Urothelium cell line (cell line): ENCODE measurements at places on chromosomes 2 and 18.
A peak's percentile ranks its signal among the peaks of the same experiment; 100 is the strongest.

- no peak for DNase-seq
Observed at GRCh38 chr2:122469147-122469546, 713.7 kb downstream of the TSN start.

DNA sequence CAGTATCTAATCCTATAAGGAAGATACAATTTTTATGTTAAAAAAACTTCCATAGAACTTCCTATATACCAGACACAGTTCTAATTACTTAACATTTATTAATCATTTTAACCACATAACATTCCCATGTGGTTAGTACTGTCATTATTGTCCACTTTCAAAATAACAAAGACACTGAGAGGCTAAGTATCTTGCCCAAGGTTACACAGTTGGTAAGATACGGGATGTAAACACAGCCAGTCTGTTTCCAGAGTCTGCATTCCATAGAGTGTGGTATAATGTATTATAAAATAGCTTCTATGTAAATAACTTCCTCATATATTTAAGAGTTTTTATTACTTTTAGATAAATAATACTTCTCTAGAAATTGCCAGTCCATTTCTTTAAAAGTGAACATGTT, 383.3 kb upstream of the ETAA1 start:
- DNase-seq = no peak

- DNase-seq = no peak
Observed at GRCh38 chr2:210496512-210496911, 20.0 kb upstream of the LANCL1 start.

GRCh38 chr2:188601391-188601790, 309.7 kb downstream of the GULP1 start:
- no peak for DNase-seq

- DNase-seq = no peak
Observed at GRCh38 chr2:242017086-242017485, 147.6 kb downstream of the RTP5 start.

DNA sequence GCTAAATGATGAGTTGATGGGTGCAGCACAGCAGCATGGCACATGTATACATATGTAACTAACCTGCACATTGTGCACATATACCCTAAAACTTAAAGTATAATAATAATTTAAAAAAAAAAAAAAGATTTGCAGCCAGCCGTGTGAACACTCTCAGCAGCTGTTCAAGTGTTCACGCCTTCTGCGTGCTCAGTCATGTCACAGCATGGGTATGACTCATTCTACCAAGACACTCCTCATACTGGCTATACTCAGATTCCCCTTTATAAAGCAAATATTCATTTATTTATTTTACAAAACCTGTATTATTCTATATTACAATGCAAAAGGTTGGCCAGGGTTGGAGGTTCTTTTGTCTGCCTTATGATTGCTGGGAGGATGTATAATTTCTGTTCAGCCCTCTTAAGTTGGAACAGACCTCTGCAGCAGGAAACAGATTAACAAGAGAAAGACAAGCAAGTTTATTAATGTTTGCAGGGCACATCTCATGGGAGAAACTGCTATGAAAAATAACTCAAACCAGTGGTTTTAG, 1230.6 kb upstream of the CHAC2 start:
- DNase-seq = no peak

DNA sequence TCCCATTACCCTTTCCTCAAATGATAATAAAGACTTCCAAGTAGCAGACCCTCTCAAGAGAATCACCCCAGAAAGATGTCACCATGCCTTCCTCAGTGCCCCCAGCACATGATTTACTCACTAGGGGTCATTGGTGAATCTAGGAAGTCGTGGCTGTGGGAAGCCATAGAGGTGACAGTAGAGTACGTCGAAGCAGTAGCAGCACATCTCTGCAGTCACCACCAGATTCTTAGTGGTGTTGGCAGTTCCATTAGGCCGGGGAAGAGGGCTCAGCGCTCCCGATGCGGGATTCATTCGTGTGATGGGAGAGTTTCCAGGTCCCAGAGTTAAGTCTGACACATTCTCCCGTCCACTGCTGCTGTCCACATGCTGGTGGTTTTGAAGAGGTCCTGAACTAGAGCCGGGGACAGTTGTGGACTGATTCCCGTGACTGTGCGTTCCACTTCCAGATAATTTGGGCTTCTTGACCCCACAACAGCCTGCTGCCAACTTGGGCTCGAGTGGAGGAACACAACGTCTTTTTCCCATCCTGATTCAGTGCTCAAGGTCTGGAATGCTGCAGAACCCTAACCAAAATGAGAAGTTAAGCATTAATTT, 12.0 kb downstream of the AMMECR1L start:
- no peak for DNase-seq

DNA sequence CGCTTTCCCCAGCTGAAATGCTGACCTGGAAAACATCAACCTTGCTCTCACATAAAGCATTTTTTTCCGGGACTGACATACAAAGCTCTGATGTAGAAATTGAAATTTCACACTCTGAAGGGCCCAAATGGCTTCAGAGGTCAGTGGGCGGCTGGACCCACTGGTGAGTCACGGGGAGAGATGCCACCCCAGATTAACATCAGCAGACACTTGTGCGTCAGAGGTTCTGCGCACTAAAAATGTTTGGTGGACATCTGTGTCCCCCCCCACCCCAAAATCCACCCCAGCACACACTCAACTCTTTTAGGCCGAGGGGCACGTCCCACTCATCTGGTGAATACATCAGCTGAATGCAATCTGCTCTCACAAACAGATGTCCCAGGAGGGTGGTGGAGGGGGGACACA, 208.9 kb downstream of the ASB1 start:
- no peak for DNase-seq

GRCh38 chr2:39356922-39357639, 80.0 kb downstream of the MAP4K3 start:
- no peak for DNase-seq

DNA sequence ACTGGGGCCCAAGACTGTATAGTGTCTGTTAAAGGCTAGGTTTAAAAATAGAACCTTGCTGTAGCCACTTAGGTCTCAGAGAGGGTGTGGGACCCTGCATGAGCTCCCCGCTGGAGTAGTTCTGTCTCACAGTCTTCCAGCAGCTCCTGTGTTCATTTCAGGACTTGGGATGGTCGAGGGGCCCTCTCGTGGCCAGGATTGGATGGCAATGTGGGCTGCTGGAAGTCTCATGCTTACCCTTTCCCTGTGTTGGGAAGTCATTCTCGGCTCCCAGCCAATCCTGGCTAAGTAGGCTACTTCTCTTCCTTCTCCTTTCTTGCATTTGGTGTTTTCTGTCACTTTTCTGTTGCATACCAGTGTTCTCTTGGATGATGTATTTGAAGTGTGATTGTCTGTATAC, 284.0 kb upstream of the GCFC2 start:
- no peak for DNase-seq

DNA sequence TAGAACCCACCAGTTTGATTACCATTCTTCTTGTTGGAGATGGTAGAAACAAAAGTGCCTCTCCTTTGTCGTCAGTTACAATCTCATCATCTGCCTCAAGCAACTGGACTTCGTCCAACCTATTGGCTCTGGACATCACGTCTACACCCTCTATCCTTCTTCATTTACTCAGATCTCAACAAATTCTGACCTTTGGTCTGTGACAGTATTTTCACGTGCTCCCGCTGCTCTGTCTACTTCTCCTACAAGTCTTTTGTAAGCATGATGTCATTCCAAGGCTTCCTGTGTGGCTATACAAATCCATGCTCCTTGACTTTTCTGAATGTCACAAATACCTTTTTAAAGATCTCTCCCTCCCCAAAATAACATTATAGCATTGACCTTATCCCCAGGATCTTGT, 43.0 kb upstream of the PID1 start:
- no peak for DNase-seq

GRCh38 chr2:17470855-17471641, 47.2 kb downstream of the RAD51AP2 start:
- DNase-seq = peak; percentile 40

- peak; percentile 41 for DNase-seq
Observed at GRCh38 chr2:188291617-188292347, at the start of gene GULP1. Gene GULP1 (plus strand): TSS chr2:188291874. CDS start chr2:188477703, 185,829 bp downstream.

GRCh38 chr2:195498176-195498575, 158.8 kb upstream of the SLC39A10 start:
- DNase-seq = no peak

GRCh38 chr2:200330351-200331060, 24.0 kb downstream of the SPATS2L start:
- no peak for DNase-seq

GRCh38 chr2:217267758-217268157, 407.9 kb upstream of the TNP1 start:
- no peak for DNase-seq

GRCh38 chr2:155256803-155257202, 558.3 kb downstream of the KCNJ3 start:
- no peak for DNase-seq

GRCh38 chr2:109446278-109447131, 167.3 kb downstream of the SEPTIN10 start:
- DNase-seq = no peak

GRCh38 chr18:24268784-24269550, 128.7 kb downstream of the OSBPL1A start:
- no peak for DNase-seq

DNA sequence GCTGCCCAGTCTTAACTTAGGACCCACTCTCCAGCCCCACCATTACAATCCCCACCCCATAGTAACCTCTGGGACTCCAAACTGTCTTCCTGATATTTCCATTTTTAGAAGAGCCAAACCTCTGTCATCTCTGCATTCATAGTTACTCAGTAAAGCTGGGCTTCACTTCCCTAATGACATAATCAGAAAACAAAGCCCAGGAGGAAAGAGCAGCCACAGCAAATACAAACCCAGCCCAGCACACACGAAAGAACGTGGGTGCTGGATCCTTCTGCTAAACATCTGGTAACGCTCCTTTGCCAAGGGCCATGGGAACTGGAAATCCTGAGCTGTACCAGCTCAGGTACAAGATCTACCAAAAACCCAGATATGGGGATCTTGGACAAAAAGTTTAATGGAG, 36.8 kb upstream of the RIOK3 start:
- DNase-seq = no peak

- no peak for DNase-seq
Observed at GRCh38 chr2:217462121-217462520, 540.7 kb downstream of the TNS1 start.

GRCh38 chr2:26940001-26940400, 30.4 kb upstream of the MAPRE3 start:
- no peak for DNase-seq

DNA sequence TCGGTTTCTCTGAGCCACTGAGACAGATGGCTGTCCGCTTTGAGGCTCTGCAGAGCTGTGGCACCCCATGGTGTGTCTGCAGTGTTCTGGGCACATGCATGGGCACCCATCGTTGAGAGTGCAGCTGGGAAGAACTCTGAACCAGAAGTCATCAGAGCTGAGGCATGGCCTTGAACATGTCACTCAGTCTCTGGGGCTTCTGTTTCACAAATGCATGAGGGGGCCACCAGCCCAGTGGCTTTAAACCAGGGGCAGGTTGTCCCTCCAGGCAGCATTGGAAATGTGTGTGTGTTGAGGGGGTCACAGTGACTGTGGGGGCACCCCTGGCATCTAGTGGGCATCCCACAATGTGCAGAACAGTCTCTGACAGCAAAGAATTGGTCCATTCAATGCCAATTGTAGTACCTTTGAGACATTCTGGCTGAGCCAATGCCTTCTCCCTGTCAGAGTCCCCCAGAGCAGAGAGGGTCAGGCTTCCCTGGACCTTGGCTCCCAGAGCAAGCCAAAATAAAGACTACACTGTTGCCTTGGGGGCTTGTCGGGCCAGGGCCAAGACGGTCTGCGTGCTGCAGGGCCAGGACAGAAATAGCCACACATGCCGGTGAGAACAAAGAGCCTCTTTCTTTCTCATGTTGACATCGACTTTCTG, 9.3 kb upstream of the PSMD1 start:
- DNase-seq = no peak

GRCh38 chr2:187264612-187265011, 183.4 kb downstream of the CALCRL start:
- DNase-seq = no peak

- no peak for DNase-seq
Observed at GRCh38 chr2:73982140-73982617, 2.5 kb upstream of the TET3 start.

DNA sequence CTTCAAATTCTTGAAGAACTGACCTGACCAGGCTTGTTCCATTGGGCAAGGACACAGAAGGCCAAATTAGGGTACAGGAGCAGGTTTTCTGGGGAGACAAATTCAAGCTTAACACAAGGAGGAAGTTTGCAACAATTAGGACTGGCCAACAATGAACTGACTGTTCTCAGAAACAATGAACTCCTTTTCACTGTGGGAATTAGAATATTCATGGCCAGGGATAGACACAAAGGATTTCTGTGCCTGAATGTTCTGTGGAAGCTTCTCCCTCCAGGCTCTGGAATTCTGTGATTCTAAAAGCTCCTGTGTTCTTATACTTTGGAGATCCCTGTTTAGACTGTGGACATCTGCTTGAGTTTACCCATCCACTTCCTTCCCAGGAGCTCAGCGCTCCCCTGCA, 15.2 kb downstream of the SMYD1 start:
- no peak for DNase-seq

GRCh38 chr2:75513616-75514170, 47.0 kb downstream of the EVA1A start:
- no peak for DNase-seq

DNA sequence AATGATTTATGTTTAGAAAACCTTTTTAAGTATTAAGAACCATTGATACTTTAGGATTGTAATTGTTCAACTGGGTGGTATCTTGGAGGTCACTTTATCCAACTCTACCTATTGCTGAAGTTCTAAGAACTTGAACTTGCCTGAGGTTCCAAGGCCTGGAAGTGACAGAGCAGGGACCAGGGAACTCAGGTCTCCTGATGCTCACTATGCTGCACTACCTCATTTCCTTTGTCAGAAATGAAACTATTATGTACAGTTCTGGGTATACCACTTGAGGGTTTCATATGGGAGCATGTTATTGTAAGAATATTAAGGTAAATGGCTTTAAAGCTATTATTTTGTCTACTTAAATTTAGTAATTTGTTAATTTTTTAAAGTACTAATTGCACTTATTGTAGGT, 3.0 kb downstream of the MBD5 start:
- DNase-seq = no peak

- no peak for DNase-seq
Observed at GRCh38 chr2:185998562-185999070, 260.0 kb downstream of the FSIP2 start.

- DNase-seq = no peak
Observed at GRCh38 chr2:221553333-221553732, 18.8 kb downstream of the EPHA4 start.

DNA sequence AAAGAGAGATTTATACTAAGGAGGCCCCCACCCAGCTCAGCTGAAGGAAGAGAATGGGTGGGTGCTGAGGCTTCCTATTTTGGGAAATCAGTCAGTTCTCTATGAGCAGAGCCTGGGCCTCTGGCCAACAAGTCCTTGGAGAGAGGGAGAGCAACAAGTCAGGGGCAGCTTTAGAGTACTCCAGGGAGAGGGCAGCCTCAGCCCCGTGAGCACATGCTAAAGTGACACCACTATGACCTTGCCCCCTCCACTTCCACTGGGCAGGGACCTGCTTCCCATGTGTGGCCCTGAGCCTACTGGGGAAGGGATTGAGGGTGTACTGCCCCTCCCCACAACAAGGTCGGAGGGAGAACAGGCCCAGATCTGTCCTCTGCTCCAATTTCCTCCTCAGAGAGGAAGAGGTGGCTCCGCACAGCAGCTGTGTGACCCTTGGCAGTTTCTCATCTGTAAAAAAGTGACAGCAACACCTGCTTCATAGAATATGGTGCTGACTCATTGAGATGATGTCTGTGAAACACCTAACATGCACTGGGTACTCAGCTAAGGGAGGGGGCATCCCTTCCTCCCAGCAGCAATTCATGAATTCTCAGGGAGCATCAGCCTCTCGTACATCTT, 72.9 kb downstream of the CLHC1 start:
- no peak for DNase-seq
